Fibroblast of the aortic adventitia (primary cell): ENCODE measurements at places on chromosomes 16 and 17.

DNA sequence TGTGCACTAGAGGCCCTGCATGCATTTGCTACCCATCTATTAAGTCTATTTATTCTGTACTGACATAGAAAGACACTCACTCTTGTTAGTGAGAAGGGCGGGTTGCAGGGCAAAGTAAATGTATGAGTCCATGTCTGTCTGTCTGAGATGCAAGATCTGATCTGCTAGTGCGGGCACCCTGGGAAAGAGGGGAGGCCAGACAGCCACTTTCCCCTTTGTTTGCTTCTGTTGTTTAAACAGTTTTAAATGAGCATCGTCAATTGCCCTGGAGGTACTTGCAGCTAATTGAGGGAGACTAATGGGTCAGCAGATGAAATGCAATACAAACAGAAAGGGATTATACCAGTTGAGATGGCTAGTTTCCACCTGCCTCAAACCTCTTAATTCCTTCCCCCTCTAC is 24.9 kb downstream of the SCNN1G start:
- DNase-seq = no peak

GRCh38 chr17:63153488-63153887 is 187.5 kb downstream of the TANC2 start:
- no peak for DNase-seq

DNA sequence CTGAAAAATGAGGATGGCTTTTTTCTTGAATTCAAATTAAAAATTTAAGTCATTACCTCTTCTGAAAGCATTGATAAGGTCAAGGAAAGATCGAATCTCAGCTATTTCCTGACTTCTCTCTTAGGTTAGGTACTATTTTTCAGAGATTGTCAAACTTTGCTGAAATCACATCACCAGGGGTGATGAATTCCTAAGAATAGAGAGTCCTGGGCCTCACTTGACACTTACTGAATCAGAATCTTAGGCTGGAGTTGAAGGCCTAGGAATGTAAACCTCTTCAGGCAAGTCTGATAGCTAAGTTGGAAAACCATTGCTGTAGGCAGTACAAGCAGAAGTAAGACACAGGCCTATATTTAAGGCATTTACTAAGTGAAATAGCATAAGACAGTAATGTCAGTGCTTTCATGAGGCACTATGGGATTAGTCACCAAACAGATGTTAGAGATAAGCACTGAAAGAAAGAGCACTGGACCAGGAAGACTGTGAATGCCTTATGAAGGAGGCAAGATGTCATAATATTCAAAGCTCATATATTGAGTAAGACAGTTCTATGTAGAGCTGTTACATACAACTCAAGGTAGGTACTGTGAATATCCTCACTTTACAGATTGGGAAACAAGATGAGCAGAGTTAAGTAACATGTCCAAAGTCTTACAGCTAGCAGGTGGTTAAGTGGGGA is 21.5 kb downstream of the DCAF7 start:
- peak; percentile 83 for DNase-seq

DNA sequence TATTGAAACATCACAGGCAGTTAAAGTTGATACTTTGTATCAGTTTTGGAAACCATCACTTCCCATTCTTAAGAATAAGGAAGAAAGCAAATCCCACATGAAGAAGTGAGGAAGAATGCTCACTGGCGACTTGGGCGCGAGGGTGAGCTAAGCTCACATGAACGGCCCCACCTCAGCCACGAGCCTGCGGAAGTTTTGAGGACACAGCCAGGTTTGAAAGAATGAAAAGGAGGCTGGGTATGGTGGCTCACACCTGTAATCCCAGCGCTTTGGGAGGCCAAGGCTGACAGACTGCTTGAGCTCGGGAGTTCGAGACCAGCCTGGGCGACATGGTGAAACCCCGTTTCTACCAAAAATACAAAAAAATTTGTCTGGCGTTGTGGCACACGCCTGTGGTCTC is 110.3 kb upstream of the CHMP6 start:
- no peak for DNase-seq

GRCh38 chr17:57436565-57436964 is 180.2 kb downstream of the MSI2 start:
- DNase-seq = no peak

GRCh38 chr17:48048384-48049126 is 396 bp downstream of the NFE2L1 start:
- peak; percentile 94 for DNase-seq

GRCh38 chr17:36665417-36665816 is 64.0 kb downstream of the MRM1 start:
- no peak for DNase-seq

DNA sequence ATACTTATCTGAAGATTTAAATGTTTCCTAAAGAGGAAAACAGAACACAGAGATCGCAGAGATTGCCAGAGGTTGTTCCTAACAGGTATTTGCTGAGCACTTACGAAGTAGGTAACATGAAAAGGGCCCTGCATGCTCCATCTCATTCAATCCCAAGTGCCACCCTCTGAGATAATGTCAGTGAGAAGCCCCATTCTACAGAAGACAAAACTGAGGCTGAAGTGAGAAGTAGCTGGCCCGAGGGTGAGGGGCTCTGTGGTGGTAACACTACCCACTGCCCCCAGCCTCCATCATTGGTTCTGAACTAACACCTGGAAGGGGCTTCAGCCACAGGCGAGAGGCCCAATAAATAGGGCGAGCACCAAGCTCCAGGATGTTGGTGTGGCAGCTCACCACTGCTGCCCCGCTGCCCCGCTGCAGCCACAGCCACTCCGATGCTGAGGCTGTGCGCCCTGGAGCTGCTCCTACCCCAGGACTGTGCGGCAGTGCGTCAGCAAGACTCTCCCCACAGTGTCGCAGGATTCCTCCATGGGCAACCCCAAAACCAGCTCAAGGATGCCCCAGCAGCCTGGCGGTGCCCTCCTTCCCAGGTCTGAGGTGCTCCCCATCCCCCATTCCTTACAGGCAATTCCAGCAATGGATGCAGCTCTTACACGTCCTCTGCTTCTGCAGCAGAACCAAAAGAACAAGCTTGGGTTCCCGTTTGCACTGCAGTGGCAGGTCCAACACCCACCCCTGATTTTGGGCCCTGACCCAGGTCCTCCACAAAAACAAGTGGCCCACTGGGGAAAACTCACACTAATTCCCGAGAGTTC is 10.3 kb downstream of the FLCN start:
- DNase-seq = no peak

DNA sequence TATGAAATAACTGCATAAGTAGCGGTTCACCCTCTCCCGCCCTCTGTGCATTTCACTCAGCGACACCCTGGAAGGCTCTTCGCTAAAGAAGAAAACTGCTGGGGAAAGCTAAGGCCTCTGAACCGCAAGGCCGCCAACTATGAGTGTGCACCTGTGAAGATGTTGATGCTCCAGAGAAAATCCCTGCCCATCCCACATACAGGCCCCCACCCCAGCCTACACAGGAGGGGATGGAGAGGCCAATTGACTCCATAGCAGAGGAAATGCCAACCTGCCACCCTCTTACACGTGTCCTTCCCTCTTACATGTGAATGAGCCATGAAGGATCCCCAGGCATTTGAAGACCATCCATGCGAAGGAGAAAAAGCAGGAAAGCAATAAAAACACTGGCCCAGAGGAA is 104.8 kb downstream of the MGAT5B start:
- DNase-seq = no peak

DNA sequence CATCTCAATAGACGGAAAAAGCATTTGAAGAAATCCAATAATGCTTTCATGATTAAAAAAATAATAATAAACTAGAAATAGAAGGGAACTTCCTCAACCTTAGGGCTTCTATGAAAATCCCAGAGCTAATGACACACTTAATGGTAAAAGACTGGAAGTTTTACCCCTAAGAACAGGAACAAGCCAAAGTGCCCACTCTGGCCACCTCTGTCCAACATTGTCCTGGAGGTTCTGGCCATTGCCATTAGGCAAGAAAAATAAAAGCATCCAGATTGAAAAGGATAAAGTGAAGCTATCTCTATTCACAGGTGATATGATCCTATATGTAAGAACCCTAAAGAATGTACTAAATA is 2.5 kb upstream of the LITAF start:
- no peak for DNase-seq

DNA sequence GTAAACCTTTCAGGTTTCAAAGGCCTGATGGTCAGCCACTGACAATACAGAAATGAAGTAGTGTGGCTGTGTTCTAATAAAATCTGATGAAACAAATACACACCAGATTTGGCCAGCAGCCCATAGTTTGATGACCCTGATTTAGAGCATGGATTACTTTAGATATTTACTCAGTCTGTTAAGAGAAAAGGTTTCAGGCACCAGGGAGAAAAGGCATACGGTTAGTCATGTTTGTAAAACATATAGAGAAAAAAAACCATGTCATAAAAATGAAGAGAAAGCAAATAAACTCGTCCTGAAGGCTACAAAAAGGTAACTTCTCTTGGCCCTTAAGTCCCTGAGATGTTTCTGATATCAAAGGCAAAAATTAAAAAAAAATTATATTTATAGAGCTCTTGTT is 112.1 kb downstream of the ADAMTS18 start:
- DNase-seq = no peak

GRCh38 chr16:4663465-4663776 is 29.9 kb upstream of the NUDT16L1 start:
- DNase-seq = no peak

- DNase-seq = no peak
Observed at GRCh38 chr17:64255764-64256163, 7.3 kb downstream of the TEX2 start.

GRCh38 chr17:76725580-76726230 is 701 bp downstream of the JMJD6 start:
- peak; percentile 69 for DNase-seq

- no peak for DNase-seq
Observed at GRCh38 chr17:61468263-61468907, 16.2 kb downstream of the TBX4 start.
